Germinal center (tissue), 1 donor: ENCODE measurements at places on chromosomes 6 and 20.

DNA sequence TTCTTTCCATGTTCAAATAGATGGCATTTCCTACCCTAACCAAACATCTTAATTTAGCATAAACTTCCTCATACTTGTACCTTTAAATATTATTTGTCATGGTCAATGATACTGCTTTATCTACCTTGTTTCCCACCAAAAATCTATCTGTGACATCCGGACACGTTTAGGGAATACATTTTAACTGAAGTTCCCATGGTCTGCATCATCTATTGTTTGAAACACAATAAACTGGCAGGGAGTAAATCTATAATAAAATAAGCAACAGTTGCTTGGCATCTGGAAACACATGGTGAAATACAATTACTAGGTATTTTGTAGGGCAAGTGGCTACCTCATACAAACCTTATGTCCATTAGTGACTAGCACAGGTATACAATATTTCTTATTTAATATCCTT, 289.1 kb downstream of the GJA1 start:
- no peak for DNase-seq

- no peak for DNase-seq
These were observed 193.2 kb downstream of the SLC16A10 start for GRCh38 chr6:111280445-111280955.

- DNase-seq = peak; percentile 75
These were observed 81.9 kb upstream of the E2F3 start for GRCh38 chr6:20319520-20320357.

DNA sequence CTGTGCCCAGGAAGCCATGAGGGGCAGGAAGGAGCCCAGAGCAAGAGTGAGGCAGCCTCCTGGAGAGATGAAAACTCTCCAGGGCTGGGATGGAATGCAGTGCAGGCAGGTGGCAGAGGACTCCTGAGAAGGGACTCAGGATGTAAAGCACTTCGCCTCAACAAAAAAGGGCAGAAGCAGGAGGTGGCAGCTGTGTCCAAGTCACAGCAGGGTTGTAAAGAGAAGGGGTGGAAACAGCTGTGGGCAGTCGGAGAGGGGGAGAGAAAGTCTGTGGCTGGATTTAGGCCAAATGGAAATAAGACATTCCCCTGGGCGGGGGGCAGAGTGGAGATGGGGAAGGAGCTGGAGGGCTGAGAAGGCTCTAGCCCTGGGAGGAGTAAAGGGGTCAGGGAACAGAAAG, 34.9 kb downstream of the CYP21A2 start:
- no peak for DNase-seq

- DNase-seq = no peak
These were observed 484.8 kb upstream of the JAG1 start for GRCh38 chr20:11158589-11158988.

DNA sequence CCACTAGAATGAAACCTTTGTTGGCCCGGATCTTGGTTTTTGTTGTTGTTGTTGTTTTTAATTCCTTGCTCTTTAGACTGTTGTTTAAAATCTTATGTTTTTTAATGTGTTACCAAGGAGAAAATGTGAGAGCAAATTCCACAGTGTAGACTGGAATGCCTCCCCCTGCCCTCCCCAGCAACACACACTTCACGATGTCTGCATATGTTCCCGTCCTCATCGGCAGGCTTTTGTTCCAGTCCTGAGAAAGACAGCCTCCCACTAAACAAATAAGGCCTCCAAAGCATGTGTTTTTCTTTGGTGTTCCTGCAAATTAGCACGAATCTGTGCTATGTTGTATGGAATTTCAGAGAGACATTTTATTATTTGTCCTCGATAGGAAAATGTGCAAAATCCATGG, 263.3 kb upstream of the QKI start:
- DNase-seq = no peak

DNA sequence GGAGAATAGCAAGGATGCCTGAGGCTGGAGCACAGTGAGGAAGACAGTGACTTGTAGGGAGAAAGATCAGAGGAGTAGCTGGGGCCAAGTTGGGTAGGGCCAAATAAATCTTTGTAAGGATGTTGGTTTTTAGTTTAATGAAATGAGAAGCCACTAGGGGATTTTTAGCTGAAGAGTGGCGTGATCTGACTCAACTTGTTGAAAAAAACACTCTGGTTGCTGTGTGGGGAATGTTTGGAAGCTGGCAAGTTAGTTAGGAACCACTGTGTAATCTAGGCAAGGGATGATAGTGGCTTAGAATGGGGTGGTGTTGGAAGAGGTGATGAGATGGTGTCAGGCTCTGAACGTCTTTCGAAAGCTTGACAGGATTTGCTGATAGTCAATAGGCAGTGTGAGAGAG, 176.1 kb upstream of the HDDC2 start:
- no peak for DNase-seq

DNA sequence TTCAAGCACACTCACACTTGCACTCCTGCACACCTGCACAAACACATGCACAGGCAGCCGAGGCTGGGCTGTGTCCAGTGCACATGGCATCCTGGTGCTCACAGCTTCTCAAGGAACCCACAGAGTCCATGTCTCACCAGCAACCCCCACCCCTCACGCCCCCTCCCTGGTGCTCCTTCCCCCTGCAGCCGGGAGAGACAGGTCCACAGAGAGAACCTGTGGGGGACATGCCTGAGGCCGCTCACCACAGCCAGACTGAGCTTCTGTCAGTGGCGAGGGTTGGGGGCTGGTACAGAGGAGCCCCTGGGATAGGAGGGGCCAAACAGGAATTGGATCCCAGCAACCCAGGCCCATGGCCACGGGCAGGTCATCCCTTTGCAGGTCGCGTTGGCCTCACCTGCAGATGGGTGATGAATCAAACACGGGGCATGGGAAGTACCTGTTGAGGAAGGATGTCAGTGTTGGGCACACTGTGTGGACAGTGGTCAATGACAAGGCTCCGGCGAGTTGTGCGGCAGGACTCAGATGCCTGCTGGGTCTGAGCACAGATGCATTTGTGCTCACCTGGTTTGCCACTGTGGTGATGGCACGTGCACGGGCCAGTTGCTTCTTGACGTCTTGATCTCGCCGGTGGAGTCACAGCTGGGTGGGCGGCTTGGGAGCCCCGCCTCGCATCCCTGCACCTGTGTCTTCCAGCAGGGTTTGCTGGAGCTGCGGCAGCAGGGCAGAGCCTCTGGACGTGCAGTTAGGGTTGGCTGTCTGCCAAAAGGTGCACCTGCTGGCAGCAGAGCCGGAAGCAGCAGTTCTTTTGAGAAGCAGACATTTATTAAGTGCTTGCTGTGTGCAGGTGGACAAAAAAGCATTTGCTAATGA, 113.0 kb downstream of the ERMARD start:
- peak; percentile 33 for DNase-seq

DNA sequence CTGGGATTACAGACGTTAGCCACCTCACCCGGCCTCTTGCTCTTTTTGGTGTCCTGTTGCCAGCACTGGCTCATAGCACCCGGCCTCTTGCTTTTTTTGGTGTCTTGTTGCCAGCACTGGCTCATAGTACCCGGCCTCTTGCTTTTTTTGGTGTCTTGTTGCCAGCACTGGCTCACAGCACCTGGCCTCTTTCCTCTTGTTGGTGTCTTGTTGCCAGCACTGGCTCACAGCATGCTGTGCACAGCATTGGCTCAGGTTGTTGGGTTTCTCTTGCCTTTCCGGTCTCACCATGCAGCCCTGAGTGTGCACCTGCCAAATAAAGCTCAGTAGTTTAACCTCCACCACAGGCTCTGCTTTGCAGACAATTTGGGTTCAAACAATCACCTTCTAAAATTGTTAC, 208.2 kb downstream of the THBS2 start:
- DNase-seq = no peak

DNA sequence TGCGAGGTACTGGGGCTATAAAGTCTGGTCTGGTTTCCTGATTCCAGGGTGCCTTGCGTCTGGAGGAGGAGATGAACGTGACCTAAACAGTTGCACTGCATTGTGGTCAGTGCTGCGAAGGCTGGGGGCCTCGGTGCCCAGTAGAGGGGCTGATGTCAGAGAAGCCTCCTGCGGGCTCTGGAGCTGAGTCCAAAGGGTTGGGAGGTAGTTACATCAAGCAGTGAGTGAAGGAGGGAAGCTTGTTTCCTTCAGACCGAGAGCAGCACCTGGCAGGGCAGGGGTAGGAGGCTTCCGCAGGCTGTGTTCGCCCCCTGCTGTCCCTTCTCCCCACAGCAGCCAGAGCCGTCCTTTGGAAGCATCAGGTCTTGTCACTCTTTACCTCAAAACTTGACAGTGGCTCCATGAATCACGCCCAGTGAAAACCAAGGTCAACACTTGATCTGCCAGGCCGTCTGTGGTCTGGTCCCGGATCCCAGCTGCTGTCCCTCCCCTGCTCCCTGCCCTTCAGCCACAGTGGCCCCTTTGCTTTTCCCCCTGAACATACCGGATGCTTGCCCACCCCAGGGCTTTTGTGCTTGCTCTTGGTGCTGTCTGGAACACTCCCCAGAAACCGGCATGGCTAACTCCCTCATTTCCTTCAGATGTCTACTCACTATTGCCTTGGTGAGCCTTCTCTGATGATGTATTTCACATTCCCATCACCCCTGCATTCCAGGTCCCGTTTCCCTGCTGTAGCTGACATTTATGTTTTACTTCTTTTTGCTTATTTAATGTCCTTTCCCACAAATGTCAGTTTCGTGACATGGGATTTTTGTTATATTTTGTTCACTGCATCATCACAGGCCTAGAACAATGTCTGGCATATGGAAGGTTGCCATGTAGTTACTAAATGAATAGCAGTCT, 7.0 kb downstream of the DYNLRB1 start:
- DNase-seq = peak; percentile 53

GRCh38 chr6:147192278-147192911, 11.8 kb upstream of the STXBP5 start:
- no peak for DNase-seq

DNA sequence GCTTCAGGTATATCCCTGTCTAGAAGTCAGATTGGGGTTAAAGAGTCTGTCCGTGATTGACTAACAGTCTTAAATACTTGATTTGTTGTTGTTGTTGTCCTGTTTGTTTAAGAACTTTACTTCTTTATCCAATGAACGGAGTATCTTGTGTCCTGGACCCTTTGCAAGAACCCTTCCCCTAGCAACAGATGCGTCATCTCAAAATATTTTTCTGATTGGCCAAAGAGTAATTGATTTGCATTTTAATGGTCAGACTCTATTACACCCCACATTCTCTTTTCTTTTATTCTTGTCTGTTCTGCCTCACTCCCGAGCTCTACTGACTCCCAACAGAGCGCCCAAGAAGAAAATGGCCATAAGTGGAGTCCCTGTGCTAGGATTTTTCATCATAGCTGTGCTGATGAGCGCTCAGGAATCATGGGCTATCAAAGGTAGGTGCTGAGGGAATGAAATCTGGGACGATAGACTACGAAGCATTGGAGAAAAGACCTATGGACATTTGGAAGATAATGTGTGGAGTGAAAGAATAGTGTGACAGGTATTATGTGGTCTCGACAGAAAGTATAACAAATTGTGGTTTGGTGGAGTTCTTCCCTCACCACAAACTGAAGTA, at the start of gene HLA-DRA:
Gene HLA-DRA (plus strand): TSS at position 286 of the 613 bp plus-strand sequence. CDS start 64 bp downstream, at position 350.
- peak; percentile 87 for DNase-seq
